Stimulated activated CD8-positive, alpha-beta memory T cell treated with anti-CD3 and anti-CD28 coated beads, Interleukin-7, amount 100 ng/mL, for 4 hours (primary cell): ENCODE measurements at places on chromosomes 5 and 9.

- DNase-seq: no peak
Observed at GRCh38 chr5:178530526-178530925, 59.7 kb downstream of the COL23A1 start.

GRCh38 chr9:12856603-12857002 lies 81.8 kb downstream of the LURAP1L start:
- DNase-seq: no peak

- DNase-seq: no peak
Observed at GRCh38 chr5:54443270-54443669, 12.2 kb upstream of the HSPB3 start.

GRCh38 chr9:72473474-72474261 lies 47.7 kb upstream of the TMC1 start:
- DNase-seq: no peak
